ENCODE measurements at places on chromosomes 6 and 20.

DNA sequence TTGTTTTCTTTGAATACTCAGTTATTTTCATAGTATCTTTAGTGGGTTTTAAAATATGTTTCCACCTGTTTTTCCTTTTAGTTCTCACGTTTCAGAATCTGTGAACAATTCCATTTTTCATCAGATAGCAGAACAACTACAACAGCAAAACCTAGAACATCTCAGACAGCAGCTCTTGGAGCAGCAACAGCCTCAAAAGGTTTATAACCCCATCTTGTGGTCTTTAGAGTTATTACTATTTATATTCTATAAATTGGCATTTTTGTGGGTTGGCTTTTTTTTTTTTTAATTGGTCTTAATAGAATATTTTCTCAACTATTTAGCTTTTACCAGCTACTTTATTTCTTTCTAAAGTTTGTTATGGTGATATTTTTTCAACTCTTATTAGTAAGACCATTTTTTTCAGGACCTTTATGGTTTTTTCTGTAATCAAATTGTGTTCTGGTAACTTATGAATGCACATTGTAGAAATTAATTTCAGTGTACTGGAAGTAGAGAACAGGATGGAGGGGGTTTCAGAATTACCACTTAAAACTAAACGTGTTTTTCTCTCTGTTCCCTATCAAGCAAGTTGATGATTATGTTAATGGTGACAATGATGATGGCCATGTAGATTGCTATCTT is 72.2 kb downstream of the SCAF8 start:
- no peaks in the 10 kb centered on the region for H3K4me1 ChIP-seq
- no peaks in the 10 kb centered on the region for H3K27me3 ChIP-seq
- no peak overlapping the region for H3K4me3 ChIP-seq

- H3K27ac ChIP-seq, result no peak overlapping the region
- H3K4me3 ChIP-seq, result no peak overlapping the region
- no peaks in the 10 kb centered on the region for H3K4me1 ChIP-seq
- no peak for DNase-seq
These were observed 111.2 kb upstream of the PTPRT start for GRCh38 chr20:43300901-43301300.

- no peak for DNase-seq
- no peaks in the 10 kb centered on the region for H3K4me1 ChIP-seq
- no peaks in the 10 kb centered on the region for H3K36me3 ChIP-seq
- H3K27me3 ChIP-seq, result no peaks in the 10 kb centered on the region
These were observed 203.3 kb upstream of the IMPG1 start for GRCh38 chr6:76275746-76276145.

DNA sequence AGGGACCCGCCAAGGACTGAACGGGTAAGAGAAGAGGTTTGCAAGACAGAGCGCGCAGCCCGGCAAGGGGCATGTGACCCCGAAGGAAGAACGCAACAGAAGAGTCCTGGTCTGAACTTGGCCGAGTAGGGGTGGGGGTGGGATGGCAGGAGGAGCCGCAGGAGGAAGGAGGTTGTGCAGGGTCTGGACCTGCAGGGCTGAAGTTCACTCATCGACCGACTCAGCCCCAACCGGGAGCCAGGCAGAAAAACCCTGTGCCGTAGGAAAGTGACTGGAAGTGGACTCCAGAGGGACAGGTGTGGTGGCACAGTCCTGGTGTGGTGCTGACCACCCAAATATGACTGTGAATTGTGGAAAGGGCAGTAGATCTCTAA is 15.2 kb downstream of the ADISSP start:
- H3K27ac ChIP-seq, result no peak overlapping the region
- no peak for DNase-seq
- no peaks in the 10 kb centered on the region for H3K36me3 ChIP-seq
- no peak overlapping the region for H3K4me3 ChIP-seq

GRCh38 chr6:29696147-29697125 is 15.5 kb upstream of the ZFP57 start:
- no peak overlapping the region for H3K27ac ChIP-seq
- H3K4me3 ChIP-seq, result no peak overlapping the region
- H3K4me1 ChIP-seq, result no peaks in the 10 kb centered on the region
- DNase-seq, result no peak

- no peaks in the 10 kb centered on the region for H3K36me3 ChIP-seq
- H3K4me1 ChIP-seq, result no peaks in the 10 kb centered on the region
- no peak for DNase-seq
- H3K27me3 ChIP-seq, result no peaks in the 10 kb centered on the region
- H3K27ac ChIP-seq, result no peak overlapping the region
- no peak overlapping the region for H3K4me3 ChIP-seq
These were observed 28.1 kb upstream of the BMP2 start for GRCh38 chr20:6739406-6739805.

DNA sequence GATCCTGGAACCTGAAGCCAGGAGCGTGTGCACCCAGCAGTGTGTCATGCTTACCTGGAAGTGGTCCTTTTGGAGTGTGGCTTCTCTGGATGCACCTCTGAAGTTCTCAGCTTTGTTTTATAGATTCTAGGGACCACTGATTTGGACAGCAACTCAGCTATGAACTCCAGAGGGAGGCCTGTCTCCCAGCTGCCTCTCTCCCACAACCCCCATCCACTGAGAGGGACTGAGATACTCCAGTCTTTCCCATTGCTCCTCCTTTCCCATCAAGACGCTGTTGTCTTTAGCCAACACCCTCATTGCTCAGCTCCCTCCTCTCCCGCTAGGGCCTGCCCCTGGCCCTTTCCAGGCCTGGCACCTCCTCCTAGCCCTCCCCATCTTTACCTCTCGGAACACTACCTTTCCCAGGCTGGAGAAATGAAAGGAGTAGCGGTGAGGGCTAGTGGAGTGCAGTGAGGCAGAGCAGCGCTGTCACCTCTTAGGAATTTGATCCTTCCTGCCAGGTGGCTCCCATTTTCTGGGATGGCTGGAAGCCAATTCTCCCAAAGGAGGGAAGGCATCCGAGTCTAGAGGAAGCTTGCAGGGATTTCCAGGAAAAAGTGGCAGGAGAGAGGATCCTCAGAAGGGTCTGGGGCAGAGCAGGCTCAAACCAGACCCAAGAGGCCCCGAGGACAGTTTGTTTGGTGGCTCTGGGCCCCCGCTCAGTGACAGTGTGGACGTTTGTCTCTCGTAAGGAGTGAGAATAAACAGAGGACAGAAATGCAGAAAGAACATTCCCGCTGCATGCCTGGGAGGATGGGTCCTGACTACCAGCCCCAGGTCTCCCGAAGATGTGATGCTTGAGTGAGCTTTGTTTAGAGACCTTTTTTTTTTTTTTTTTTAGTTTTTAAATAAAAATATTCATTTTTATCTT is at the start of gene LRRN4:
TSS of gene LRRN4 (minus strand) at position 285 of the 913 bp plus-strand sequence. CDS start 1,261 bp downstream, outside the sequence.
- H3K36me3 ChIP-seq, result no peaks in the 10 kb centered on the region
- H3K27me3 ChIP-seq, result peaks cover 12% of the 10 kb centered on the region
- peaks cover 29% of the 10 kb centered on the region for H3K4me1 ChIP-seq

GRCh38 chr6:100084991-100085364 is 91.0 kb upstream of the MCHR2 start:
- H3K27ac ChIP-seq, result no peak overlapping the region
- no peaks in the 10 kb centered on the region for H3K4me1 ChIP-seq

- no peaks in the 10 kb centered on the region for H3K27me3 ChIP-seq
- H3K4me1 ChIP-seq, result peaks cover 12% of the 10 kb centered on the region
- H3K27ac ChIP-seq, result no peak overlapping the region
- DNase-seq, result peak; percentile 93
These were observed 39.7 kb downstream of the ANKEF1 start for GRCh38 chr20:10074513-10074912.
